Left lung (tissue), 14 donors: ENCODE measurements at places on chromosomes 6 and 20. TPM values are rescaled to one million over a fixed set of nuclear protein-coding genes. Genes with fewer than 3 reads are reported as not detected.

DNA sequence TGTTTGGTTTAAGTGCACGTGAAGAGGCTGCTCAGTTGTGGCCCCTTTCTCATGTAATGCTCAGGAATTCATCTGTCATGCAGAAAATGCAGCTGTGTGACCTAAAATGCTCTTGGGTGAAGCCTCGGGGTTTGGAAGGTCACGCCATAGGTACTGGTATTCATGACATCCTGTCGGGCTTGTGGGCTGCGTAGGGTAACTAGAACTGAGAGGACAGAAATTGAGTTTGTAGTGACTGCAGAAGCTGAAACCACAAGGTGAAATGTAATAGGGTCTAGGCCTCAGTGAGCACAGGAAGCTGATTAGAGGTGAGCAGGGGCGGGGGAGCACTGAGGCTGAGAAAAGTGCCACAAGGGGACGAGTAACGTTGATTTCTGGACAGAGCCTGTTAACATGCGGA is 128.8 kb downstream of the SOBP start:
- no peak for DNase-seq
- no peaks in the 10 kb centered on the region for H3K27me3 ChIP-seq
- H3K36me3 ChIP-seq, result no peaks in the 10 kb centered on the region
- no peaks in the 10 kb centered on the region for H3K4me1 ChIP-seq

GRCh38 chr20:51554538-51555165 is 12.1 kb upstream of the NFATC2 start:
- no peaks in the 10 kb centered on the region for H3K36me3 ChIP-seq
- H3K4me3 ChIP-seq, result no peak overlapping the region
- no peaks in the 10 kb centered on the region for H3K4me1 ChIP-seq

DNA sequence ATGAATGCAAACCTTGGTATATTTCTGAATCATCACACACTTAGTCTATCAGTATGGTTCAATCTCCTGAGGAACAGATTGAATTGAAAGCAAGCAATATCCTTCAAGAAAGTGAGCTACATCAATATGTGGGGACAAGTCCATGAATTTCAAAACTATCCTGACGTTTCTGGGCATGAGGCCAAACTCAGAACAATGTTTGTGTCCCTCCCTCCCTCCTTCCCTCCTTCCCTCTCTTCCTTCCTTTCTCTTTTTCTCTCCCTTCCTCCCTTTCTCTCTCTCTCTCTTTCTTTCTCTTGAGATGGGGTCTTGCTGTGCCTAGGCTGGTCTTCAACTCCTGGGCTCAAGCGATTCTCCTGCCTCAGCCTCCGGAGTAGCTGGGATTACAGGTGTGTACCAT is 27.9 kb upstream of the SYNCRIP start:
- H3K27ac ChIP-seq, result no peak overlapping the region
- no peak for DNase-seq
- peaks cover 4% of the 10 kb centered on the region for H3K4me1 ChIP-seq
- H3K27me3 ChIP-seq, result no peaks in the 10 kb centered on the region
- no peaks in the 10 kb centered on the region for H3K36me3 ChIP-seq

GRCh38 chr6:169861431-169862042 is 110.1 kb downstream of the ERMARD start:
- H3K4me3 ChIP-seq, result no peak overlapping the region
- no peak for DNase-seq
- H3K36me3 ChIP-seq, result no peaks in the 10 kb centered on the region
- H3K27me3 ChIP-seq, result no peaks in the 10 kb centered on the region
- no peak overlapping the region for H3K27ac ChIP-seq
- H3K4me1 ChIP-seq, result no peaks in the 10 kb centered on the region

DNA sequence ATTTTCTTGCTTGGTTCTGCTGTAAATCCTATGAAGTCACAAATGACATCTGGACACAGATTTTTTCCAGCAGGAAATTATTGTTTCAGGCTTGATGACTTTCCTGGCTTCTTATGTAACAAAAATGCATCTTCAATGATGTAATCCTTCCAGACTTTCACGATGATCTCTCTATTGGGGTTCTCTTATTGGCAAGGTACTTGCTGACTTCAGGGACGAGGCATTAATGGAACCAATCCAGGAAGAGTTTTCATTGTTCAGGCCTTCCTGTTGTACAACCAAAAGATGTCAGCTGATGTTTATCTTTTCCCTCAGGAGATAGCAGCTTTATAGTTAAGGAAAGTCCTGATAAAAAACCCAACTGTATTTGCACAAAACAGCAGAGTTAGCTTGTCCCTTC is 118.5 kb upstream of the MMS22L start:
- no peaks in the 10 kb centered on the region for H3K27me3 ChIP-seq
- H3K4me3 ChIP-seq, result no peak overlapping the region
- no peak for DNase-seq

GRCh38 chr20:21656308-21657067 is 49.0 kb upstream of the PAX1 start:
- no peaks in the 10 kb centered on the region for H3K36me3 ChIP-seq
- H3K4me3 ChIP-seq, result no peak overlapping the region
- no peaks in the 10 kb centered on the region for H3K4me1 ChIP-seq

DNA sequence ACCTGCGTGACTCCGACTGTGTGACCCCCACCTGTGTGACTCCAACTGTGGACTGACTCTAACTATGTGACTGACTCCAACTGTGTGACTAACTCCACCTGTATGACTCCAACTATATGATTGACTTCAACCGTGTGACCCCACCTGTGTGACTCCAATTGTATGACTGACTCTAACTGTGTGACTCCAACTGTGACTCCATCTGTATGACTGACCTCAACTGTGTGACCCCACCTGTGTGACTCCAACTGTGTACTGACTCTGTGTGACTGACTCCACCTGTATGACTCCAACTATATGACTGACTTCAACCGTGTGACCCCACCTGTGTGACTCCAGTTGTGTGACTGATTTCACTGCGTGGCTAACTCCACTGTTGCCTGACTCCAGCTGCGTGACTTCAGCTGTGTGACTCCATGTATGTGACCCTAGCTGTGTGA is 38.6 kb downstream of the SYNJ2 start:
- H3K4me1 ChIP-seq, result peaks cover 7% of the 10 kb centered on the region
- H3K36me3 ChIP-seq, result peaks cover 11% of the 10 kb centered on the region
- H3K27ac ChIP-seq, result no peak overlapping the region
- DNase-seq, result no peak
- no peak overlapping the region for H3K4me3 ChIP-seq
- no peaks in the 10 kb centered on the region for H3K27me3 ChIP-seq

GRCh38 chr6:77786935-77787629 is 134.2 kb downstream of the MEI4 start:
- no peak overlapping the region for H3K4me3 ChIP-seq
- no peaks in the 10 kb centered on the region for H3K4me1 ChIP-seq
- no peaks in the 10 kb centered on the region for H3K36me3 ChIP-seq
- no peak for DNase-seq

- no peak for DNase-seq
- no peak overlapping the region for H3K4me3 ChIP-seq
- no peaks in the 10 kb centered on the region for H3K36me3 ChIP-seq
- no peaks in the 10 kb centered on the region for H3K4me1 ChIP-seq
Observed at GRCh38 chr20:37573626-37574198, 46.0 kb upstream of the BLCAP start.

DNA sequence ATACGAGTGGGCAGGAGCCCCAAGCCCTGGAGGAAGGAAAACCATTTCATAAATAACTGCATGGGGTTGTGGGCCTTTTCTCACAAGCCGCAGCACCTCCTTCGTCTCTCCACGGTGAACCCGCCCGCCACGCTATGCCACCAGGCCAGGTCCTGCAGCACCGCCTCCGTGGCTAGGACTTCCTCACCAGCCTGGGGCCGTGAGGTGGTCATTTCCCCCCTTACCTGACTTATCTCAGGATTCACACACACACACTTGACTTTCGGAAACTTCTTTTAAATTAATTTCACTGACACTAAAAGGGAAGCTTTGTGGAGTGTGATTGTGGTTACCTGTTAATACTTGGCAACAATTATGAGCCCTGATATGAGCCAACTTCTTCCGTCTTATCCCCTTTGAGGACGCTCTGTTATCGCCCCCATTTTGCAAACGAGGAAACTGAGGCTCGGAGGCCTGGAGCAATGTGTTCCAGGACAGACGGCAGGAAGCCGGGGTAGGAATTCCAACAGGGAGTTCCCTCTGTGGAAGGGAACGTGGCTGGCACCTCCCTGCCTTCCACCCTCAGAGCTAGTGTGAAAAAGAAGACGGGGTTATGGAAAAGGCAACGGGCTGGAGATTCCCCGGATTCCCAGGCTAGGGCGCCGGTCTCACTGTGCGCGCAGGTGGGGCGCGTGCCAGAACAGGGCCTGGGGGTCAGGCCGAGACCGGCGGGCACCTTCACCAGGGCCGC is 817 bp upstream of the SLCO4A1 start:
- H3K36me3 ChIP-seq, result no peaks in the 10 kb centered on the region
- H3K27me3 ChIP-seq, result peaks cover 74% of the 10 kb centered on the region
- DNase-seq, result no peak
- peak overlapping the region; percentile 46 for H3K27ac ChIP-seq

DNA sequence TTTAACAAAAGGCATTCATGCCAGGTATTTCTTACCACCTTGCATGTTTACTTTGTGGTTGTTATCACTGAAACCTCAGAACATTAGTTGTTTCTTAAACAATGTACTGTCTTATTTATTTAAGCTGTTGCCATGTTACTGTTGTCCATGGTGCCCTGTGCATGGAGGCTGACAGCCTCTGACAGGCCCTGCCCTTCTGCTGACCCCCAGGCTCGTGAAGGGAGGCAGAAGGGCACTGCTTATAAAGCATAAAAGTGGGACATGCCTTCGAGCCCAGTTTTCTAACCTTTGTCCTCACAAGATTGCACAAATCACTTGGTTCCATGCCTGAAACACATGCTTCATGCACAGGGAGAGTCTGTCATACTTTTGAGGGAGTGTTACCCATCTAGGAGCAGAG is 46.7 kb upstream of the CLIC5 start:
- no peaks in the 10 kb centered on the region for H3K27me3 ChIP-seq
- no peak overlapping the region for H3K4me3 ChIP-seq
- H3K36me3 ChIP-seq, result no peaks in the 10 kb centered on the region
- H3K27ac ChIP-seq, result peak overlapping the region; percentile 59
- peaks cover 10% of the 10 kb centered on the region for H3K4me1 ChIP-seq
- peak; percentile 44 for DNase-seq

GRCh38 chr20:1637755-1638154 is 17.9 kb upstream of the SIRPB1 start:
- no peaks in the 10 kb centered on the region for H3K4me1 ChIP-seq
- H3K27ac ChIP-seq, result no peak overlapping the region
- H3K4me3 ChIP-seq, result no peak overlapping the region
- no peaks in the 10 kb centered on the region for H3K27me3 ChIP-seq
- DNase-seq, result no peak

GRCh38 chr20:13142143-13142542 is 78.9 kb upstream of the ISM1 start:
- H3K4me3 ChIP-seq, result no peak overlapping the region
- H3K27me3 ChIP-seq, result no peaks in the 10 kb centered on the region
- H3K4me1 ChIP-seq, result peaks cover 5% of the 10 kb centered on the region
- DNase-seq, result no peak
- H3K27ac ChIP-seq, result no peak overlapping the region
- no peaks in the 10 kb centered on the region for H3K36me3 ChIP-seq

DNA sequence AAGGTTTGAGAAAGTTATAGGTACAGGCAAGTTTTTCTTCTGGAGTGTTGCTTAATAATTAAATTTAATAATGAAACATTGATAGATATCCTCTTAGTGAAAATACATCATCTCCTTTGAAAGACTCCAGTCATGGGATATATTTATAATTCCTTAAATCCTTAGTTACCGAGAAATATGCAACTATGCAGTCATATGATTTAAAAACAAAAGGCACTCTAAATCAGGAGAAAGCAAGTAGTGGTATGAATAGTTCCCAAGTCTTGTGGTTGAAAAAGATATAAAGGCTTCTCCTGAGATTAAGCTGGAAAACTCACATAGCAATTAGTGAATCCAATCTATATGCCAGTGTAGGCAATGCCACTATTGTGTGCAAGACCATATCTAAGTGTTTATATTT is 475.4 kb downstream of the EYS start:
- no peak for DNase-seq
- H3K4me3 ChIP-seq, result no peak overlapping the region
- no peaks in the 10 kb centered on the region for H3K36me3 ChIP-seq
- H3K27ac ChIP-seq, result no peak overlapping the region
- no peaks in the 10 kb centered on the region for H3K4me1 ChIP-seq

DNA sequence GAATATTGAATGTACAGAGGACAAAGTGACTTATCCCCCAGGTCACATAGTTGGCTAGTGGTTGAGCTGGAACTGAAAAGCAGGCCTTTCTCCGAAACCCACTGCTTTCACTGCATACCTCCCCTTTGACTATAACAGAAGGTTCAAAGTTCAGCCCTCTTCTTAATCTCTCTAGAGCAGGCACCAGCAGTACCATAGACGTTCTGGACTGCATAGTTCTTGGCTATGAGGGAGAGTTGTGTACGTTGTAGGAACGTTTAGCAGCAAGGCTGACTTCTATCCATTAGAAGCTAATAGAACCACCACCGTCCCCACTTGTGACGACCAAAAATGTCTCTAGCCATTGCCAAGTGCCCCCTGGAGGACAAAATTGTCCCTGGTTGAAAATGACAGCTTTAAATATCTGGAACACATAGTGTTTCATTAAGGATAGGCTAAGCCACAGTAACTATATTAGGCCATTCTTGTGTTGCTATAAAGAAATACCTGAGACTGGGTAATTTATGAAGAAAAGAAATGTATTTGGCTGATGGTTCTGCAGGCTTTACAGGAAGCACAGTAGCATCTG is 123.8 kb upstream of the MTHFD1L start:
- no peak overlapping the region for H3K27ac ChIP-seq
- H3K4me3 ChIP-seq, result no peak overlapping the region
- no peaks in the 10 kb centered on the region for H3K36me3 ChIP-seq
- no peaks in the 10 kb centered on the region for H3K4me1 ChIP-seq
- DNase-seq, result no peak

- H3K4me1 ChIP-seq, result no peaks in the 10 kb centered on the region
- H3K27ac ChIP-seq, result no peak overlapping the region
- no peaks in the 10 kb centered on the region for H3K27me3 ChIP-seq
Observed at GRCh38 chr6:22155551-22155950, 141.3 kb downstream of the PRL start.

DNA sequence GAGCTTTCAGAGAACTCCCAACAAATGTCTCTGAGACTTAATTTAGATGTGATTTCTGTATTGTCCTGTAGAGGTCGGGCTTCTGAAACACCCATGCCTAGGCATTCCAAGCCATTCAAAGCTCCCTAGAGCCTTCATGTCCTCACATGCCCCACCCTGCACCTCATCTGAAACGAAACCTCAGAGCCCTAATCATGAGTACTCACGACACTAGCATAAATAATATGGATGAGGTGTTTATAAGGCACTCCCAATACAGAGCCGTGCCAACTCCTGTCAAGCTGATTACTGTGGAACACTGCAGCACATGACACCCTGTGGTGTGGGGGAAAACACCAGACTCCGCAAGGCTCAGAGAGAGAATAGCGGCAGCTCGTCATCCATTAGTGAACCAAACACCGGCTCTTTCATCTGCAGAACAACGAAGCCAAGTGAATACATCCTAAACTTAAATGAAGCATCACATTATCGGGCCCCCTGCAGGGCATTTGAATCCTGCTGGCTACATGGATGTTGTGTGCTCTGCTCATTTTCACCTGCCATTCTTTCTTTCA is 83.8 kb downstream of the FNDC1 start:
- H3K36me3 ChIP-seq, result no peaks in the 10 kb centered on the region
- no peak overlapping the region for H3K4me3 ChIP-seq

Gene IPCEF1
- total RNA-seq, result 2.4 TPM

Gene C4B
- 101 TPM for total RNA-seq

Gene HLA-DQA1
- total RNA-seq, result 137 TPM

Gene ANKRD66
- total RNA-seq, result not detected

Gene BMP7
- 2.5 TPM for total RNA-seq

Gene LY6G6D
- not detected for total RNA-seq

Gene CDSN
- total RNA-seq, result 0.13 TPM

Gene EPB41L2
- 97.1 TPM for total RNA-seq

Gene MAFB
- total RNA-seq, result 29.8 TPM

Gene GLP1R
- not detected for total RNA-seq

Gene PTK7
- total RNA-seq, result 89.2 TPM

Gene RAMACL
- total RNA-seq, result 6.0 TPM

Gene C20orf204
- total RNA-seq, result 1.0 TPM
